ENCODE measurements at places on chromosomes 1 and 21.
A peak's percentile ranks its signal among the peaks of the same experiment; 100 is the strongest.

DNA sequence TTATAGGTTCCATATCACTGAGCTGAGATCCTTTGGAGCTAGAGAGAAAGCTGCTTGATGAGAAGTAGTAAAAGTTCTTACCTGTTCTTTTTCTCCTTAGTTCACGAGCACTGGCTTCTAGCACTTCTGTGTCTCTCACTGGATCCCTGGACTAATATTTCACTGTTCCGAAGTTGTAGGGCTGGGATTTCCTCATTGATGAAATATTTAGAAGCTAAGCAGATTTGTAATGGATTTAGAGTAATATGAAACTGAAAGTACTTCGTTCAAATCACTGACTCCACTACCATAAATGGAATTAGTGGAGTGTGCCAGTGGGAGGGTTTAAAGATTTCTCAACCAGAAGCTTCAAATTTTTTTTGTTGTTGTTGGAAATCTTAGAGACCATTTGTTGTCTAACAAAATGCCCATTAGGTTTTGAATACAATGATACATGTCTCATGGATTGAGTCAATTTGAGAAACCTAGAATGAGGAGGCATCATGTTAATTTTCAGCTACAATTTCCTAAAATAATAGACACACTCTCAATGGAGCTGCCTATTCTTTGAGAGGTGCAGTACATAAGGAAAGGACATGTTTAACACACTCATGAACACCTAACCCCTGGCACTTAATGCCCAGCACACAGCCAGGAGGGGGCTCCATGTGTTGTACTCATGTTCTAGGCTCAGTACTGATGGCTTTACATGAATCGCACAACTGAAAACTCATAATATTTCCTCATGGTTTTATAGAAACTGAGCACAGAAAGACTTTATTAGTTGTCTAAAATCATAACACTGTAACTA, at the start of gene GBP1:
TSS of gene GBP1 (minus strand) at position 130 of the 790 bp plus-strand sequence. CDS start 1,974 bp downstream, outside the sequence.
- peak; percentile 55 for DNase-seq

- DNase-seq: no peak
Observed at GRCh38 chr1:247588060-247588459, at the start of gene OR2G2. TSS of gene OR2G2 (plus strand) at chr1:247588360. CDS start at chr1:247588360, 0 bp downstream.

DNA sequence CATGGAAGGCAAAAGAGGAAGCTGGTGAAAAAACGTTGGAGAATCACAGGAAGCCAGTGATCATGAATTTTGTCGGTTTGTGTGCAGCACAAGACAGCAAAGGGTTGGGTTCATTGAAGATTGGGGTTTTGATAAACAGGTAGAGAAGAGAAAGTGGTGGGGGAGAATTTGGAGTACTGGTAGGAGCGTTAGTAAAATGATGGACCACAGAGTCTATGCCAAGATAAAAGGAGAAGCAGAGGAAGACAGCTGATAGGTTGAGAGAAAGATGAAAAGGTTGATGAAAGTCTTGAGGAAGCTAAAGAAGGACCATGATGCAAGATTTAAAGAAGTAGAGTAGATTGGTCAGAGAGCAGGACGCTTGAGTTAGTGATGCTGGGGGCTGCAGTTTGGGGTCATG, 156.8 kb upstream of the POU3F1 start:
- no peak for DNase-seq

DNA sequence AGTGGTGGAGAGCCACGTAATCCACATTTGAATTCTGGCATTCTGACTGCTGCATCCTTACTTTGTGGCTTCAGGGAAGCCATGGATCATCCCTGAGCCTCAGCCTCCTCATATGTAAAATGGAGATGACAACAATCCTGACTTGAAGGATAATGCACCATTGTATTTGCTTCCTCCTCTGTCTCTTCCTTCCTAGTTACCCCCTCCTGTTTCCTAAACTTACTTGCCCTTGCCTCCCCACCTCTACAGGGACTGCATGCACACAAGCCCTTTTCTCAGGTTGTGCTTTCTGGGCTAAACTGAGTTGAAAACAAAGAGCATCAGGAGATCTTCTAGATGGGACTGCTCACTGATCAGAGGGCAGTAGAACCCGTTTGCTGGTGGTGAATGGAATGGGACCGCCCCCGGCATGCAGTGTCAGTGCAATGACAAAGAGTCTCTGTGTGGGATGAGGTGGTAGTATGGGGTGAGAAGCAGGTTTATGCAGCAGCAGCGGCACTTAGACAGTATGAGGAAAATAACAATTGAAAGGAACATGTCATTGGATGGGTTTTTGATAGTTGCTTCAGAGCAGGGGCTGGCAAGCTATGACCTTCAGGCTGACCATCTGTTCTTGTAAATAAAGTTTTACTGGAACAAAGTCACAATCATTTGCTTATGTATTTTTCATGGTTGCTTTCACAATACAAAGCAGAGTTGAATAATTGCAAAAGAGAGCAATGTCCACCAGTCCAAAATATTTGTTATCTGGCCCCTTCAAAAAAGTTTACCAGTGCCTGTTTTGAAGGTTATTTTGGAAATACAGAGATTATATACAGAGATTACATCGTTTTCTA, 6.1 kb upstream of the ADAMTS1 start:
- no peak for DNase-seq

- no peak for DNase-seq
Observed at GRCh38 chr1:43883321-43883720, 50.3 kb upstream of the ARTN start.

GRCh38 chr1:177798614-177799013, 171.2 kb downstream of the SEC16B start:
- no peak for DNase-seq

DNA sequence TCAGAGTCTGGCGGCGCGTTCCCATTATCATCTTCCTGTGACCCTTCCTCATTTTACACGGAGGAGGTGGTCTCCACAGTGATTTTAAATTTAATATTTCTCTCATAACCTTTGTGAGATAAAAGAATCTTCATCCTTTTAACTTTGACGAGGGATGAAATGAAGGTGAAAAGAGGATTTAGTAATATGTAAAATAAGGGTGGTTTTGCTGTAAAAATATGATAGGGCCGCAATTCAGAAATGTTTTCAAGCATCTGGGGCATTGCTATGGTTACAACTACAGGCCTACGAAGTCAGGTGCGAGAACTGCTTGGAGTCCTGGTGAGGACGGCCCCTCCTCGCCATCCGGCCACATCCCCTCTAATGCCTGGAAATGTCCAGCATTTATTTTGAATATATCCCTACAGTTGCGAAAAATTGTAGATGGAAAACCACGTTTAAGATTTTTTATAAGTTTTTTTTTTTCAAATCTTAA, 422 bp upstream of the RSBN1 start:
- DNase-seq: peak; percentile 27

- peak; percentile 19 for DNase-seq
Observed at GRCh38 chr1:91997607-91998195, 32.1 kb upstream of the EPHX4 start.
